IPS DF 19.7 (cell line): ENCODE measurements at places on chromosomes 6 and 20.

DNA sequence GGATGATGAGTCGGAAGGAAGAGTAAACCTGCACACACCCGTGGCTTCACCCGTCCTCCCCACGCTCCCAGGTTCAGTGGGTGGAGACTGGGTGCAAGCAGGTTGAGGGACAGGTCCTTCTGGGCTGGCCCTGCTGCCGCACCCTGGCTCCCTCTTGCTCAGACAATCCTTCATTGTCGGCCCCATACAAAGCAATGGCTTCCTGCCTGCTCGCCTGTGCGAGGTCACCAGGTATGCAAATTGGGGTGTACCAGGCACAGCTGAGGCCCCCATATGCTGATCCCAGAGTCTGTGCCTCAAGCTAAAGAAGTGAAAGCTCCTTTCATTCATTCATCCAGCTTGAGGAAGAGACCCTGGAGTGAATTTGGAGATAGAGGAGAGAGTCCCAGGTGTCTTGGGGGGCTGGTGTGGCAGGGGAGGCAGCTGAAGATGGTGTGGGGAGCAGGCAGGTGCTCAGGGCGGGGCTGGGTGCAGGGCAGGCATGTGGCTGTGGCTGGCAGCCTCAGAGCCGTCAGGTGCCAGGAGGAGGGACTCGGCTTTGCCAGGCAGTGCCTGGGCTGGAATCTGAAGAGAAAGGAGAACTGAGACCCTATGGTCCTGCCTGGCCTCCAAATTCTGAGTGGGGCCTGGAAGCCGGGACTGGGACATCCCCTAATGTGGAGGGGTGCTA is 4.7 kb downstream of the SLCO4A1 start:
- DNase-seq = no peak

DNA sequence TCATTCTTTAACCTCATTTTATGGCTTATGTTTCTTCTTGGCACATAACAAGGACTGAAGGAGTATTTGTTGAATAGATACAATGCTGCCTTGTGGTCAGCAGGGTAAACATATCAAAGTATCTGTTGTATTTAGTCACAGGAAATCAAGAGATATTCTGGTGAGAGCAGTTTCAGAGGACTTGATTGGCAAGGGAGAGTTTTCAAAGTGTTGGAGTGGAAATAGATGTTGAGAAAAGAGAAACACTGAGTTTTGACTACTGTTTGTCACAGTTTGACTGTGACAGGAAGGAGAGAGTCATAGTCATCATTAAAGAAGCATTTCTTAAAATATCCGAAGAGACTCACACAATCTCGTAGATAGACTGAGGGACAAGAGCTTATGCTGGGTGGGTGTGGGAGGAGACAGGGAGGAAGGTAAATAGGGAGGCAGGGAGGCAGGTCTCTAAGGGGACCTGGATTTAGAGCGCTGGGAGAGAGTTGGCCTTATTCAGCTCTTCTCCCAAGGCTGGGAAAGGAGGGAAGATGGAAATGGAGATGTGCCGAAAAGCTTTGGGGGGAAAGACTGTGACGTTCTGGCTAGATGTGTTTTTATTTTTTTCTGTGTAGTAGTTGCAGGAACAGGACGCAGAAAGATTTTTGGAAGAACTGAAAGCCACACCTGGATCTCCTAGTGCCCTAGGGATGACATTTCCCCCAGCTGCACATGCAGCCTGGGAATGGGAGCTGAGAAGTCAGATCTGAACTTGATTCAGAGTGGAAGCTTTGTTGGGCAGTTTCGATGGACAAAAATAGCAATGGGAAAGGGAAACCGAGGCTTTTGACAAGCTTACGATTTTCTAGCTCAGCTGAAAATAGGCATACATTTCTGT is 65.0 kb upstream of the IFNGR1 start:
- no peak for DNase-seq

DNA sequence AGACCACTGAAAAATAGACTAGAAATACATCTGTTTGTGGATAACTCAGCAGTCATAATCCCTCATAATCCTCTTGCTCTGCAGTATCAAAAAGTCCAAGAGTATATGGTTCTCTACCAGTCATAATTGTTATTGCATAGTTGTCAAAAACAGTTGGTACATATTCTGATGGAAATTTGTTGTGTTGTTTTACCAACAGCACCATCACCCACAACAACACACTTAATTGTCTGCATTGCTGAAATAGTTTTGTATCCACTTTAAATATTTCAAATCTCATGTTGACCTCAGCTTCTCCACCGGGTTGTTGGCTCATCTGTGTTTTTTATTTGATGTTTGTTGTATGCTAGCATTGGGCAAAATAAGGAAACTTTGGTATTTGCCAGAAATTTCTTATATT is 39.4 kb downstream of the ITCH start:
- DNase-seq = no peak

- no peak for DNase-seq
Observed at GRCh38 chr6:135673501-135674309, 176.2 kb upstream of the AHI1 start.

GRCh38 chr6:116313101-116313776 is 33.5 kb upstream of the TSPYL1 start:
- no peak for DNase-seq

DNA sequence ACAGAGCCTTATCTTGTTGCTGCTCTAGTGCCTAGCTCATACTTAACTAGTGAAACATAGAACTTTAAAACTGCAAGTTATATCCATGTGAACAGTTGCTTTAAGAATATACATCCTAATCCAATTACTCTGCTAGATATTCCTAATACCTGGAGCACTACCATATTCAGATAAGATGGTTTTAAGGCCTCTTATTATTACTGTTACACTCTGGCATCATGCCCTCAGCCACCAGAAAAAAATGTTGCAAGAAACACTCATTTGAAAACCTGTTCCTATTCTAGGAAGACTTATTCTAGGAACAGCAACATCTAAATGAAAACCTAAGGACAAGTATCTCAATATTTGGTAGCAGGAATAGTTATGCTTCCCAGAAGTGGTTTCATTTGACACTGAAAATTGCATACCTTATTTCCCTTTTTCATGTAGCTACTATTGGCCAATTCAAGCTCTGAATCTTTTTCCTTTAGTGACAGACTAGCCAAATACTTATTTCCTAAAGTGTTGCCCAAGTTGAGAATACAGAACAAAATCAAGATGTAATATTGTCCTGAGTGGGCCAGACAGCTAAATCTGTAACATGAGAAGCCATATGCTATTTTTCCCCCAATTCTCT is 4.8 kb upstream of the MTFR2 start:
- no peak for DNase-seq

- no peak for DNase-seq
Observed at GRCh38 chr20:24469116-24469893, at the start of gene SYNDIG1. TSS of gene SYNDIG1 (plus strand) at chr20:24469629. CDS start at chr20:24543098, 73,469 bp downstream.
